ENCODE measurements at places on chromosomes 2 and 18.

DNA sequence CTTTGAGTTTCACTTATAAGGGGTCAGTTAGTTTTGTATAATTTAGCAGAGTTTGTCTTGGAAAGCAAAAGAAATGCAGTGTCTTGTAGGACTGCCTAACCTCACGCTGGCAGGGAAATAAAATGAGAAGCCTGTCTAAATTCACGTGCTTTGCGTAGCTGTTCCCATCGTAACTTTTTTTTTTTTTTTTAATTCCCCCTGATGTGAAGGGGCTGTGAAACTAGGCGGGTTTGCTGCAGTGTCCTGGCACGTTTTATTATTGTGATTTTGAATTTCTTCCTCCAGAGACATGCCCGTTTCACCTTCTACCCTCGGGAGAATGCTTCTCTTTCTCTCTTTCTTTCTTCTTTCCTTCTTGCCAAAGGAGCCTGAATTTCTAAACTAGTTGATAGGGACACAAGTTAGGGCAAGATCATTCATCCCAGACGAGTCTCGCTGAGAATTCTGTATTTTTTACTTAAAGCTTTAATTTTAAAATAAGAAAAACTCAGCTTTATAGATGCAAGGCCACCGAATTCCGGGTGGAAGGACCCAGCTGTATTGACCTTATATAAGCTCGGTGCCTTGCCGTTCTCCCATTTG is 2.3 kb downstream of the MEIS1 start:
- no peak for DNase-seq

- no peak for DNase-seq
Observed at GRCh38 chr2:20423359-20423758, 23.5 kb upstream of the RHOB start.

- no peak for DNase-seq
Observed at GRCh38 chr2:165410276-165410675, 59.2 kb upstream of the CSRNP3 start.

DNA sequence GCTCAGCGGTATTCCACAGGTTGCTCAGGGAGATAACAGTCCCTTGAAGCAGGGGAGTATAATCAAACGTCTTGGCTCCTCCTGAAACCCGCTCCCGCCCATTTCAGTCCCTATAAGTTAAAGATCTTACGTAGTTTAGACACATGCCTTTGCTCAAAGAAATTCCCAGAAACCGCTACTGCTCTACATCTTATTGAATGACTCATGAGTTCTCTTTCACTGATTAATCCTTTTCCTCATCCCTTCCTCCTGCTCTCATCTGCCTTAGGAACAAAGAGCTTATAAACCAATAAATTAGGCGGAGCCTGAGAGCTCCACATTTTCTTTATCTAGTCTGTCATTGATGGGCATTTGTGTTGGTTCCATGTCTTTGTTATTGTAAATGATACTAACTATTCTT is 4.2 kb upstream of the SERPINB4 start:
- DNase-seq, result no peak

GRCh38 chr2:182920631-182921056 is 54.2 kb upstream of the FRZB start:
- no peak for DNase-seq

- DNase-seq, result no peak
Observed at GRCh38 chr2:48377646-48378045, 152.3 kb upstream of the STON1 start.

DNA sequence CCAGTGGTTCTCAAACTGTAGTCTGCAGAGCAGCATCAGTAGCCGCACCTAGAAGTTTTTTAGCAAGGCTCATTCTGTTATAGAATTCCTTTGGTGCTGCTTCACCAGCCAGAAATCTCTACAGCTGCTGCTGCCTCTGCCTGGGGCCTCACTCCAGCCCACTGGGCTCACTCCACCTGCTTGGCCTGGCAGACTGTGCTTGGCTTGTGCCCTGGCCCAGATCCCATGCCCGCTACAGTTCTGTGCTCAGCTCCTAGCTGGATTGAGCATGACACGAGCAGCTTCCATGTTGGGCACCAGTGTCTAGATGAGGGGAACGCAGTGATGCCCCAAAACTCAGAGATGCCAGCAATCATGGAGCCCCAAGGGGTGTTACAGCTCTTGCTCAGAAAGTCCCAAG is 22.6 kb downstream of the MAPK4 start:
- no peak for DNase-seq
